Large intestine (tissue), 12 donors: ENCODE measurements at places on chromosomes 5 and 9. TPM values are rescaled to one million over a fixed set of nuclear protein-coding genes. Genes with fewer than 3 reads are reported as not detected.

- peak; percentile 83 for DNase-seq
Observed at GRCh38 chr5:95864944-95865504, 42.5 kb upstream of the GLRX start.

- DNase-seq, result peak; percentile 16
Observed at GRCh38 chr5:178398901-178399700, 166.5 kb upstream of the PHYKPL start.

DNA sequence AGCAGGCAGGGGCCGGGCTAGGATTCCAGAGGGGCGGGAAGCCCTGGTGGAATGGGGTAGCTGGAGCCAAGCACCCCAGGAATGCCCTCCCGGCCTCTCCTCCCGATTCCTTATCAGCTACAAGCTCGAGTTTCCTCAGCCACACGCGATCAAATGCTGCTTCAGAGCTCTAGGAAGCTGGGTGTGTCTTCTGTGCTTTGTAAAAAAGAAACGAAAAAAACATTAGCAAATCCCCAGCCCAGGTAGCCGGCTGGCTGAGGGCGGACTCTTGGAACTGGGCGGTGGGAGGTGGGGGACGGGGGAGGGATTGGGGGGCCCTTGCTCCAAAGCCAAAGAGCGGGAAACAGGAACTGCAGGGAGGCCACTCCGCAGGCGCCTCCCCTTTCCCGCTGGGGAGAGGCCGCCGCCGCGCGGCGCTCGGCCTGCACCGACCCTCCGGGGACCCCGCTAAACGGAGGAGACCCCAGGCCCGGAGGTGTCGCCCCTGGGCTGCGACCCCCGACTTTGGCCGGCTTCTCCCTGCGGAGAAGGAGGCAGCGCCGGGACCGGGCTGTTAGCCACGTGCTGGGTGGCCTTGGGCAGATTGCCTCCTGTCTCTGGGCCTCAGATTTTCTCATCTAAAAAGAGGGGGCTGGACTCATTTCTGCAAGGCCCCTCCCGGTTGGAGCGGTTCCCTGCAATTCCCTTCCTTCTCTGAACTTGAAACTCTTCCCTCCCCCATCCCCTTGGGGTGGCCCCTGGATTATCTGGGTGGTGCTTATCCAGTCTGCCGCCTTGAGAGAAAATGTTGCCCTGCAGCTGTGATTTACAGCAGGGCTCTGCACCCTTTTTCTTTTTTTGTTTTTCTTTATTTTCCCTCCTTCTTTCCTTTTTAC, 40.9 kb upstream of the FABP6 start:
- peak; percentile 96 for DNase-seq

DNA sequence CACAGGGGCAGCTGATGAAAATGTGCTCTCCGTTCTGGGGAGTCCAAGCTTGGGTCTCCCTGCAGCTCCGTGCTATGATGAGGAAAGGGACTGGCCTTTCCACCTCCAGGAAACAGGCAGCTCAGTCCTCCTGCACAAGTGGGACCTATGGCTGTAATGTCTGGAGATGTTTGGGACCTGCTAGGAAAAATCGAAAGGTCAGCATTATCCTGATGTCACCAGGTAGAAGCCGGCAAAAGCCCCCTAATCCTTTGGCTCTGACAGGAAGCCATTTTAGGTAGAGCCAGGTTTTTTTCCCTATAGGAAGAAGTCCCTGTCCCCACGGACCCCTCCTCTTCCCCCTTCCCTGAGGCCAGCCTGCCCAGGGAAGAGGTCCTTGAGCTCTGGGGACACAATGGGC, 240.9 kb downstream of the ZSWIM6 start:
- no peak for DNase-seq

- DNase-seq, result no peak
Observed at GRCh38 chr5:154523104-154523503, 45.1 kb upstream of the HAND1 start.

GRCh38 chr5:2269656-2270055, 386.9 kb upstream of the IRX4 start:
- DNase-seq, result no peak

GRCh38 chr5:135993335-135993879, 35.4 kb upstream of the TGFBI start:
- DNase-seq, result no peak

GRCh38 chr9:117046666-117047327, 359.7 kb downstream of the TRIM32 start:
- DNase-seq, result no peak

DNA sequence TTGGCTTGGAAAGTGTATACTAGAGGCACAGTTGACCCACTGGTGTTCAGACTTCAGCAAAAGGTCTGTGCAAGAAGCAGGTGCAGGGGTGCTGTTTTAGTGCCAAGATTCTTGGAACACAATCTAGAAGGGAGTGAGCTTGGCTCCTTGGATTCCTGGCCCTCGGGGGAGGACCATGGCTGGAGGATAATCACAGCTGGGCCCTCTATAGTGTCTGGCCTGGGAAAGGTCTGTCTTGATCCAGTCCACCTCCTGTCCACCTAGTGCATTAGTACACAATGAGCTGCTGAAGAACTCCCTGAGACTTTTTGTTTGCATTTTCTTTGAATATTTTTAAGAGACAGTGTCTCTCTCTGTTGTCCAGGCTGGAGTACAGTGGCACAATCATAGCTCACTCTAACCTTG, 50.4 kb upstream of the PLPP1 start:
- no peak for DNase-seq

- DNase-seq, result no peak
Observed at GRCh38 chr9:117528225-117528624, 113.4 kb upstream of the ASTN2 start.

DNA sequence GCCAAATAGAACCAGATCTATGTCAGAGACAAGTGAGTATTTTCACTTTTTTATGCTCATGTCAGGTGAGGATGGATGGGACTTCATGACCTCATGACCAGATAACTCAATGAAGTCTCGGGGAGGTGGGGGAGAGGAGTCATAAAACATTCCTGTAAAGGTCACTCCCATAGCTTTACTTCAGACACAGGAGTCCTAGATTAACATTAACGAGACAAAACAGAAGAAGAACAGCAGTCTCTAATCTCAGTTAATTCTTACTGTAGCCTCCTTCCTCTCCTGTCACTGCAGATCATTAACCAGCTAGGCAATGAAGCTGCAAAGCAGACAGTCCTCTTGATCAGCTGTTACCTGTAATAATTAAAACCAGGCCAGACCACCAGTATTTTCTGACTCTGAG, 11.2 kb downstream of the CRHBP start:
- peak; percentile 78 for DNase-seq

- DNase-seq, result peak; percentile 19
Observed at GRCh38 chr5:159310511-159310910, 19.8 kb downstream of the IL12B start.

DNA sequence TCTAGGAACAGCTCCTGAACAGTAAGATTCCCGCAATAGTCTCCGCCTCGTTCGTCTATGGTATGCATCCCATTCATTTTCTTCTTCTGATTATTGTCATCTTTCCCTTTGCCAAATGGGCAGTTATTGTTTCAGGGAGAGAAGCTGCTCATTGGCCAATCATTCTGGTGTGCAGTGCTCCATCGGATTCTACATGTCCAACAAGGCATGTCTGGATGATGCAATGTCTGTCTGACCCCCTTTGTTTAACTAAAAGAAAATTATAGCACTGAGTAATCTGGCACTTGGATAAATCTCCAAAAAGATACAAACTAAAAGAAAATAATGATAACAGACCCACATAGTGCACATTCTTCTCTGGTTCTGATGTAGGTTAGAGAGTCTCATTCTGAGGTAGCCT, 515.6 kb upstream of the DMAC1 start:
- DNase-seq, result no peak

GRCh38 chr5:95026718-95027117, 258.2 kb downstream of the MCTP1 start:
- DNase-seq, result no peak

DNA sequence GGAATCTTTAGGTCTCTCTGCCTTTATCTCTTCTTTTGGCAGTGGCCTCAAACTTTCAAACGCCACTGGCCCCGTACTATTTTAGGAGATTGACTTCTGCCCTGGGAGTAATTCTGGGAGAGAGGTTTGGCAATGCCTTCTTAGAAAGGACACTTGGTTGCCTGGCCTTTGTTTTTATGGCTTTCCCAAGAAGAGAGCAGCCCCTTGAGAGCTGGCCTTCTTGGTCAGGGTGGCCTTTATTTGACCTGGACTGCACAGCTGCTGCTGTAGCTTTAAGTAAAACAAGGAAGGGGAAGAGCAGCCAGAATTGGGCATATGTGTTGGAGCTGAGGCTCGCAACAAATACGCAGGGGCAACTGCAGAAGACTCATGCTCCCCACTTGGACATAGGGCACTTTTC, 60.8 kb downstream of the PTPN3 start:
- DNase-seq, result no peak

The GNE gene
- polyA plus RNA-seq, result 11.4 TPM

The N4BP3 gene
- polyA plus RNA-seq, result 2.0 TPM

The EDIL3 gene
- polyA plus RNA-seq, result 31.2 TPM

The GABRP gene
- 0.13 TPM for polyA plus RNA-seq

The ARID3C gene
- polyA plus RNA-seq, result 0.12 TPM

The ANKRD33B gene
- polyA plus RNA-seq, result 0.88 TPM

The PCDHB2 gene
- 1.7 TPM for polyA plus RNA-seq

The SOHLH1 gene
- polyA plus RNA-seq, result not detected

The SMIM32 gene
- 28.2 TPM for polyA plus RNA-seq

The IL7R gene
- 9.9 TPM for polyA plus RNA-seq

The CCDC69 gene
- 45.3 TPM for polyA plus RNA-seq

The NUDT12 gene
- polyA plus RNA-seq, result 26.0 TPM
